ENCODE measurements at places on chromosomes 16 and 17.

DNA sequence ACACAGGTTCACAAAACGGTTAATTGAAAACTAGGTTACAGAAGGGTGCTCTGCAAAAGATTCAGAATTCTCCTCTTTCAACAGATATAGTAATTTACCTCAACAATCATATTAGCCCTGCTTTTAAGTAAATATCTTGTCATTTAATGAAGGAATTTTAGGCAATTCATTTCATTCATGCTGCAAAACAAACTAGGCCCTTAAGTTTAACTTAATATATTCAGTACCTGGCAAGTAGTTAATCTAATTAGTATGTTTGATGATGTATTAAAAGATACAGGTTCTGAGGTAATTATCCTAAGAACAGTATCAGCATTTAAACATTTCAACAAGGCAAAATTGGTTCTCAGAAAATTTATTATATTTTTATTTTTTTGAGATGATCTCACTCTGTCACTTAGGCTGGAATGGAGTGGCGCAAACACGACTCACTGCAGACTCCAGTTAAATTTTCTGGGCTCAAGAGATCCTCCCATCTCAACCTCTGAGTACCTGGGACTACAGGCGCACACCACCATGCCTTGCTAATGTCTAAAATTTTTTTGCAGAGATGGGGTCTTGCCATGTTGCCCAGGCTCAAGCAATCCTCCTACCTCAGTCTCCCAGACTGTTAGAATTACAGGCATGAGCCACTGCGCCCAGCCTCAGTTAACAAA, 44.9 kb downstream of the SMURF2 start:
- no peak for DNase-seq

GRCh38 chr17:14731591-14731990, 430.7 kb downstream of the HS3ST3B1 start:
- no peak for DNase-seq

- DNase-seq, result no peak
Observed at GRCh38 chr16:59535298-59535697, 801.2 kb upstream of the GOT2 start.

GRCh38 chr17:9926150-9926804, 21.2 kb upstream of the RCVRN start:
- no peak for DNase-seq

DNA sequence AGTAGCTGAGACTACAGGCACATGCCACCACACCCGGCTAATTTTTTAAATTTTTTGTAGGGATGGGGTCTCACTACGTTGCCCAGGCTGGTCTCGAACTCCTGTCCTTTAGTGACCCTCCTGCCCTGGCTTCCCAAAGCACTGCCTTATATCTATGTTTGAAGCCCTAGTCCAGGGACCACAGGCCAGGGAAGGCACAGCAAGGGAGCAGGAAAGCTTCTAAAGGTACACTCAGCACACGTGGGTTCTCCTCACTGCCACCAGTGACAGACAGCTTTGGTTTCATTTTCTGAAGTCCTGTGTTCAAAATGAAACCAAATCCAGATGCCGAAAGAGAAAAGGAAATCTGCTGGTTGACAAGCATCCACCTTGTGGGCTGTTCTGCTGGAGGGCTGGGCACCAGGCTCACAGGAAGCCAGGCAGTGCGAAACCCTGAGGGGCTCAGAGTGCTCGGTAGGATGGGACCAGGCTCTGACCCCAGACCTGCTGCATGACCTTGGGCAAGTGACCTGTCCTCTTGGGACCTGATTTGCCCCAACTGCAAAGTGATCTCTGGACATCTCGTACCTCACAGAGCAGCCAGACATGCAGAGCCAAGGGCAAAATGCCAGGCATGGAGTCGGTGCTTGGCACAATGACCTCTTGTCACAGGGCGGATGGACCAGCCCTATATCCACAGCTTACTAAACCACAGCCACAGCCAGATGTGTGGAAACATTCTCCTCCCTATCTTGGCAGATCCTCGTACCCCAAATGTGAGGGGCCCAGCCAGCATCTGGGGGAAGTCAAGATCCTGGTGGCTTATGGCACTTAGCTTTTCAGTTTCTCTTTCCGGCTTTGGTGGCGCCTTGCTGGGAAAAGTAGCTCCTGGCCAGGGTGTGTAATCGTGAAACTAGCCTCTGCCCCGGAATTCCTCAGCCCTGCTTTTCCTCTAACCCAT, 2.8 kb upstream of the SOCS1 start:
- no peak for DNase-seq

GRCh38 chr16:12896562-12896961, 4.8 kb upstream of the SHISA9 start:
- no peak for DNase-seq
